ENCODE measurements at places on chromosomes 16 and 17. TPM values are rescaled to one million over a fixed set of nuclear protein-coding genes. Genes with fewer than 3 reads are reported as not detected.

Gene TGFB1I1
- 136 TPM for total RNA-seq

Gene PARD6A
- total RNA-seq, result 1.9 TPM

Gene OTOA
- total RNA-seq, result 0.06 TPM

Gene GPR142
- total RNA-seq, result 0.10 TPM

Gene TBC1D26
- not detected for total RNA-seq

Gene NOD2
- total RNA-seq, result 0.23 TPM

Gene CA10
- not detected for total RNA-seq

Gene PRR11
- 19.7 TPM for total RNA-seq

Gene C1QL1
- not detected for total RNA-seq

Gene LITAFD
- not detected for total RNA-seq

Gene CA7
- not detected for total RNA-seq

Gene KRTAP3-2
- total RNA-seq, result not detected

- no peak for DNase-seq
Measured at GRCh38 chr16:85601730-85602401, 11.3 kb upstream of the GSE1 start.

- no peak for DNase-seq
Measured at GRCh38 chr16:76035689-76036088, 241.5 kb upstream of the CNTNAP4 start.

- no peak for DNase-seq
Measured at GRCh38 chr17:55710410-55710809, 12.3 kb downstream of the TMEM100 start.

- DNase-seq, result no peak
Measured at GRCh38 chr17:60514053-60514452, 12.0 kb downstream of the APPBP2 start.

GRCh38 chr16:50534091-50534490 lies 14.1 kb upstream of the NKD1 start:
- DNase-seq, result no peak

DNA sequence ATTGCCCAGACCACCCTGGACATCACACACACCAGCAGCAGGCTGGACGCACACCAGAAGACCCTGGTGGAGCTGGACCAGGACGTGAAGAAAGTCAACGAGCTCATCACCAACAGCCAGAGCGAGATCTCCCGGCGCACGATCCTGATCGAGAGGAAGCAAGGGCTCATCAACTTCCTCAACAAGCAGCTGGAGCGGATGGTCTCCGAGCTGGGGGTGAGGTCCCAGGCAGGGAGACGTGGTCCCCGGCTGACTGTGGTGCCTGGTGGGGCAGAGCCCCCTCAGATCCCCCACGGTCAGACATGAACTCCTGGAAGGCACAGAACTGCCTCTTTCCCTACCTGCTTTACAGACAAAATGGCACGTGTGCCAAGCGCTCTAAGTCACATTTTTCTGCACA lies 16.6 kb upstream of the GAA start:
- no peak for DNase-seq

- no peak for DNase-seq
Measured at GRCh38 chr16:19907161-19907992, 22.7 kb upstream of the GPRC5B start.

DNA sequence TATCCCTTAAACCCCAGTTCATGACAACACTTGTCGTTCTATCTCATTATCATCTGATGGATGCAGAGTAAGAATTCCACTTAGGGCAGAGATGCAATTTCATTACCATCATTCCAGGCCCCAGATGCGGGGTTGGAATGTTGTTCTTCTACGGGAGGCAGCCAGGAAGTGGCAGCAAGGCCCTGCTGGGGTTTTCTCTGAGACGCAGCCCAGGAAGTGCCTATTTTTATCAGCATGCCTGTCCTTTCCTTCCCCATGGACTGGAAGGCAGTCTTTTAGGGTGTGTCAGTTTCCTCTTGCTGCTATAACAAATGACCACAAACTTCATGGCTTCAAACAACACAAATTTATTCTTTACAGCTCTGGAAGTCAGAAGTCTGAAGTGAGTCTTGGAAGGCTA lies 246.6 kb upstream of the DYNLRB2 start:
- DNase-seq, result no peak

DNA sequence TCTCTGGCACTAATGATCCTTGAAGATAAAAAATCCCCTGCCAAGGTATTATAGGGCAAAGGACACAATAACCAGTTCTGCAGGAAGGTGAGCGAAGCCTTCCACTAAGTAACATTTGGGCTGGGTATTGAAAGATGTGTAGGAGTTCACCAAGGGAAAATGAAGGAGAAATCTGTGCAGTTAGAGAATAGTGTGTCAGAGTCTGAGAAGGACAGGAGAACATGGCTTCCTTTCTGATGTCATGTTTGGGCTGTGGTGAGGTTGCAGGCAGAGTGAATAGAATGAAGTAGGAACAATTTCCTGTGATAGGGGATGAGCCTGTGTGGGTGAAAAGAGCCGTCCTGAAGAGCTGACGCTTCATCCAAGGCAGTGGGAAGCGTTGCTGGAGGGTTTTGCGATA lies 24.1 kb upstream of the CIITA start:
- DNase-seq, result no peak

DNA sequence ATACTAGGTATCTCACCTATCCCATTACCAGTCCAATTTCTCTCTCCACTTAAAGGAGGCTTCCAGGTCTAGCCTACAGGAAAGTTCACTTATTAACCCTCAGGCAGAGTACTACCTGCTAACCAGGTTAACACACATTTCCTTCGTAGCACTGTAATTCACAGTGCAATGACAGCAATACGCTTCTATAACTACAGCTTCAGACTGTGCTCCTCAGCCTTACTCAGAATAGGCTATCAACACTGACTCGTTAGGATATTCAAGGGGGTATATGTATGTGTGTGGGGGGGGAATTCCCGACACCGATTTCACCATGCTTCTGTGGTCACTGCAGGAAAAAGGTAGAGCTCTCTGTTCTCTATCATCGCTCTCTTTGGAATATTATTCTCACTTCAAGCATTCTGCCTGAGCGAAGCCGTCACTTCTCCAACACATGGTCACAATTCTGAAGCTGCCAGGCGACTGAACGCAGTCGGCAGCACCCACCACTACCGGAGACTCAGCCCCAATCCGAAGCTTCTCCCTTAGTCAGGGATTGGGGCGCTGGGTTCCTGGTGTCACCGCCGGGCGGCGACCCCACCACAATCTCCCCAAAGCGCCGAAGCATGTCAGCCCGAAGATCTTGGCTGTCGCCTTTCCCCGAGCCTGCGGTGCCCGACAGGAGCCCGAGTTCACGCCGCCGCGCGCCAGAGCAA lies 618 bp downstream of the GGA3 start:
- no peak for DNase-seq

DNA sequence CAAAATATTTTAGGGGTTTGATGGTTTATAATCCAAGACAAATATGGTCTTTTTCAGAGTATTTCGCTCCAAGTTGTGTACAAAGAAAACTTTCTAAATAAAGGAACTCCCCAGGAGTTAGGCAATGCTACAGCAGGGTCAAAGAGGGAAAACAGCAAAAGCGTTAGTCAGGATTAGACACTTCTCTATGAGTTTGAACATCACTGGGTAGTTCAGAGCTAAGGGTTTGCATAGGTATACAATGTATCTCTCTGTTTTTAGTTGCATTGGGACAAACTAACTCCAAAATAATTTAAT lies 34.8 kb downstream of the FAM20A start:
- no peak for DNase-seq

- DNase-seq, result no peak
Measured at GRCh38 chr16:85527767-85528297, 85.3 kb upstream of the GSE1 start.

- DNase-seq, result no peak
Measured at GRCh38 chr17:77189148-77189547, 48.4 kb downstream of the SEC14L1 start.

DNA sequence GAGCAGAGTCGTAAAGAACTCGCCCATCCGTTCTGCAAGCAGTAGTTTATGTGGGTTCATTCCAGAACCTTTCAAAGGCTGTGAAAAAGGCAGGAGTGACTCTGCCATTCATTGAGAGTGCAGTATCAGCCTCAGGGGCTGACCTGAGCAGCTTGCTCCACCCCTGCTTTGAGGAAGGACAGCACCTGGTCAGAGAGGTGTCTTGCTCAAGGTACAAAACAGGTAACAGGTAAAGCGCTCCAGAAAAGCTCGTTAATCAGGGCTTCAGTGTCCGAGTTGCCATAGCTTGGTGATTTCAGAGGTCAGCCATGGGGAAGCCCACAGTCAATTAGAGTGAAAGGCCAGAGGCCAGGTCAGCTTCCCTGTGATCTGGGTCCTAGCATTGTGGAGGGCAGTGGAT lies 251.1 kb downstream of the ABCC12 start:
- DNase-seq, result no peak

DNA sequence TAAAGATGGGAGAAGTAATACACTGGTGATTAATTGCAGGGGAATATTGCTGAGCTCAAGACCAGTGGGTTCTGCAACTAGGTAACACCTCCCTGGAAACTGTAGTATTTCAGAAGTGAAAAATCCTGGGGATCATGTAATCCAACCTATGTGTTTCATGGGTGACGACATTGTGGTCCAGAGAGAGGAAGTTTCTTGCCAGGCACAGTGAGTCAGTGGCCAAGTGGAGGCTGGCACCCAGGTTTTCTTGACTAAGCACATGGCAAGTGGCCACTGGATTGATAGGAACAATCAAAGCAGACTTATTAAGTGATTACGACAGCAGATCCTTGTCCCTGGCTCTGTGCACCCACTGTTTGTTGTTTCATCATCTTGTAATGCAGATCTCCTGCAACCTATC lies 14.6 kb upstream of the CIITA start:
- no peak for DNase-seq

- DNase-seq, result no peak
Measured at GRCh38 chr16:73126525-73126853, 78.6 kb upstream of the ZFHX3 start.

GRCh38 chr17:75047398-75048098 lies 523 bp downstream of the KCTD2 start:
- no peak for DNase-seq

DNA sequence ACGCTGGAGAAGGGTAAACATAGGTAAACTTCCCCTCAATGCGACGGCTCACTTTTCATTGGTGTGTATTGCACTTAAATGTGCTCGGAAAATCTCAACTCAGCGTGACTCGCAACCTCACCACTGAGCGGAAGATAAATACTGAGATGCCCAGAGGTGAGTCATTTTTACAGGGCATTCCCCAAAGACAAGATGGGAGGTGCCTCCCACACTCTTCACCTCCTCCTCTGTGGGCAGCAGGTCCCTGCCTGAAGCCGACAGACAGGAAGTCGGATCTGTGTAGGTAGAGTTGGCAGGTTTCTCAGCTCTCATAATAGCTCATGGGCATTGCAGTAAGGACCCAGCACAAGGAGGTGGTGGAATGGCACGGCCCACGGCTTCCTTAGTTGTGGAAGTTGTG lies 274.6 kb upstream of the HSBP1 start:
- no peak for DNase-seq

GRCh38 chr17:58947411-58947810 lies 159.3 kb downstream of the TRIM37 start:
- DNase-seq, result no peak

DNA sequence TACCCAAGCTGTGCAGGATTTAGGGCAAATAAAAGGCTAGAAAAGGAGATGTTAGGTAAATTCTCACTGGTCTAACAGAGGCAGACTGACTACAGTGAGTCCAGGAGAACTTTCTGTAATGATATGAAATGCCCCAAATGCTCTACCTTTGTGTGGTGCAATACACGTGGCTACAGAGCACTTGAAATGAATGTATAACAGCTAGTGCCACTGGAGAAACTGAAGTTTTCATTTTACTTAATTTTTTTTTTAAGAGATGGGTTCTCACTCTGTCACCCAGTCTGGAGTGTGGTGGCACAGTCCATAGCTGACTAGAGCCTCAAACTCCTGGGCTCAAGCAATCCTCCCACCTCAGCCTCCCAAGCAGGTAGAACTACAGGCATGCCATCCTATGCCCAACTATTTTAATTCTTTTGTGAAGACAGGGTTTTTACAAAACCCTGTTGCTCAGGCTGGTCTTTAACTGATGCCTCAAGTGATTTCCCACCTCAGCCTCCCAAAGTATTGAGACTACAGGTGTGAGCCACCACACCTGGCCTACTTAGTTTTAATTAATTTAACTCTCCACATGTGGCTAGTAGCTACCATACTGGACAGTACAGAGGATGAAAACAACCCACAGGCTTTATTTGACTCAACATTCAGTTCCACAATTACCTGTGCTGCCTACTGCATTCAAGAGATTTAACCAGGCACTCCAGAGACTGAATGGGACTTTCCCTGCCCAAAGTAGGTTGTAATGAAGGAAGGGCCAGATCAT lies 84.8 kb upstream of the PLEKHM1 start:
- no peak for DNase-seq

All from glomerular endothelial cell (primary cell).